ENCODE measurements at places on chromosomes 6 and 20.

DNA sequence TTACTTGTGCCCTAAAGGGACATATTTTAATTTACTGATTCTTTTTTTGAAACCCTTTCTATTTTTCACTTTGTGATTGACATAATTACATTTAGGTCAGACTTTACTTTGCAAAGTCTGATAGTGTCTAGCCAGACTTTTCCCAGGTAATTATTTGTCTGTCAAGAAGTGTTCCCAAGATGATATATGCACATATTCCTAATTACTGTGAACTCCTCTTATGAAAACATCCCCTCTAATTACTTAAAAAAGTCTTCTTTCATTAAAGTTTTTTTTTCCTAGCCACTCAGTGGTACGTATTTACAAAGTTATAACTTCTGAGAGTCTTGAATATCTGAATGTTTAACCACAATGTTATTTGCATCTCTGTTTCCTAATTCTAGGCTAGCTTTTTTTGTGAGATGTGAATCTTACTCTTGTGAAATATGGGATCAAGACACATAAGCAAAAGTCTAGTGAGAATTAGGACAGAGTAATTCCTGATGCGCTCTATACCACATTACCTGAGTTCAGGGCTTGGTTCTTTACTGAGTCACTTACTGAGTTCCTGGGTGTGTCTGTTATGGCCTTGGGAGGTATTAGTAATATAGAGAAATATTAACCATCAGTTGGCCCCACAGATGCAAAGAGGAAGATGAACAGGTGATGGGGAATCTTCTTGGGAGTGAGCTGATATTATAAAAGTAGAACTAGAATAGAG is 27.9 kb downstream of the FAM83B start:
- no peak for DNase-seq

- no peak for DNase-seq
Observed at GRCh38 chr6:157328108-157328692, 4.9 kb upstream of the TMEM242 start.

DNA sequence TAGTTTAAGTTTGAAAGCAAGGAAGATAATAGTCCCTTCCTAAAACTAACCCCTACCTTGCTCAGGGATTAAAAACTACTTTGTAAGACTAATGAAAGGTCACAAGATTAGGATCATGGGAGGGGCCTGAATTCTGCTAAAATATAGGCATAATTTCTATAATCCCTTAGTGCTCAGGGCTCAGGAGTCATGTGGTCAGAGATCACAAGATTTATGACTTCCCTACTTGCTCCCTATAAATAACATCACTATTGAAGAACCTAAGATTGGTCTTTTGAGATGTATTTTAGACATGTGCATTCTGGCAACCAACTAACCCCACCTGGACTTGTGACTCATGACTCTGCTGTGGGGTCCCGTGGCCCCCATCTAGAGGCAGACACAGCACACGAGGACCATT is 81.1 kb downstream of the STMND1 start:
- DNase-seq, result no peak

DNA sequence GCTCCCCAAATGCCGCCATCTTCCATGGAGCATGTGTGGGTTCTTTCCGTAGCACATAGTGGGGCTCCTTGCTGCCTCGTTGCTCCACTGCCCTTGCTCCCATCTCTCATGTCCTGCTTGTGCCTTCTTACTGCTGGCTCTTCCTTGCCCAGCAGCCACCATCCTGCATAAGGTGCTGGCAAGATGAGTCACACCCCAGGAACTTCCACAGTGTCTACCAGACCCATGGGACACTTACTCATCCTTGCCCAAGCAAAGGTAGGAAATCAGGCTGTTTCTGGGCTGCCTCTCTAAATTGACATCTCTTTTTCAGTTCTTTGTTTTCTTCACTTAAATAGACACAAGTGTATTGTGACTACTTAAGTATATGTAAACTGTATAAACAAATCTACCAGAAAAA is 39.4 kb upstream of the RGS17 start:
- DNase-seq, result no peak

DNA sequence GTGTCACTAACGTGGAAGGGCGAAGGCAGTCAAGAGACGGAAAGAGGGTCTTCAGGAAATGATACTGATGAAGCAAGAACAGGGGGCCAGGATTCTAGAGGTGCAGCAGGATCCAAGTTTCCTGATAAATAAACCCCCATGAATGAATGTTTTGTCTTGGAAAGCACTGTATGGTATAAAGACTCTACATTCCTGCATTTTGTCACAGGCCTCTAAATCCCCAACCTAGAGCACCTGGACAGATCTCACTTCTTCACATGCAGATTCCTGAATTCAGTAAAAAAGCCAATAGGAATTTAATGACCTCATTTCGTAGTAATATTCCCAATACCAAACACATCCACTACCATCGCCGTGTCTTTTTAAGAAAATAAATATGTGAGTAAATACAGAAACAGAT is 577.8 kb downstream of the PRKN start:
- no peak for DNase-seq

GRCh38 chr6:15001326-15001910 is 244.5 kb upstream of the JARID2 start:
- DNase-seq, result no peak

DNA sequence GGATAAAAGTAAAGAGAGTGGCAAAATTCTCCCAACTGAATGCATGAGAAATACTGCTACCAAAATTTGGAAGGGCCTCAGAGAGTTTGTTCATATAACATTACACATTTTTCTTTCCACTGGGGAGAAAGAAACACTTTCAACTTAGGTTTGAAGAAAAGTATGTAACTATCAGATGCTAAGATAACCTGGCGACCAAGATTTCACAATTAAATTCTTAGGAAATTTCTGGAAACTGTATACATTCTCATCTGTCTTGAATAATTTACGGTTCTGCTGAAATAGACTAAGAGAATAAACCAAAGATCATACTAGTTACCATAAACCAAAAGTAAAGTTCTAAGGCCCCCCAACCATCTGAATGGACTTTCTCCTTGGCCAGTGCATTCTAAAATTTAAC is 413.0 kb upstream of the RUNX2 start:
- no peak for DNase-seq

GRCh38 chr6:14641423-14642135 is 524.0 kb downstream of the CD83 start:
- no peak for DNase-seq

GRCh38 chr6:168129292-168130167 is 50.5 kb upstream of the FRMD1 start:
- DNase-seq, result no peak

- DNase-seq, result no peak
Observed at GRCh38 chr6:11822346-11822745, 43.7 kb upstream of the ADTRP start.

GRCh38 chr6:148648754-148649453 is 97.9 kb upstream of the UST start:
- no peak for DNase-seq

DNA sequence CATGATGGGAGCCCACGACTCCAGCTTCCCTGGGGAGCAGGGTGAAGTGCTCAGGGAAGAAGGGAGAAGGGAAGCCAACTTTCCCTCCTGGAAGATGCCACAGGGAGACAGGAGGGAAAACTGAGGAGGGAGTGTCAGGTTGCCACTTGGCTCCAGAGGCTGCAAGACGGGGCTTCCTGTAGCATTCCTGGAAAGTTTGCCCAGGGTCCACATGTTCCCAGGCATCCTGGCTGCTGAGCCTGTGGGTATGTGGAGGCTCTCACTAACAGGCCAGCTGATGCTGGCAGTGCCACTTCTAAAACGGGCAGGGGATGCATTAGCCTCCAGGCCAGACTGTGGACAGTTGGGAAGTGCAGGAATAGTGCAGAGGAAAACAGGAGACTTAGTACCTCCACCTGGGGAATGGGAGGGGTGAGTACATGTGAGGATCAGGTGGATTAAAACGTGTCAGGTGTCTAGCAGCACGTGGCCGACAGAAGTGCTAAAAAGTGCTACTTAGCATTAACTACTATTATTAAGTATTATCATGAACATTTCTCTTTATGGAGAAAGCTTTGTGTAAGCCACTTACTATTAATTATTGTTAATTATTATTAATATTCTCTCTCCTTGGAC is 33.2 kb downstream of the BANF2 start:
- DNase-seq, result no peak

GRCh38 chr6:157381631-157382621 is 936 bp downstream of the ZDHHC14 start:
- peak; percentile 37 for DNase-seq

- no peak for DNase-seq
Observed at GRCh38 chr6:74967821-74968220, 238.0 kb downstream of the COL12A1 start.

GRCh38 chr6:137542713-137543112 is 48.5 kb upstream of the OLIG3 start:
- DNase-seq, result no peak

- no peak for DNase-seq
Observed at GRCh38 chr6:19691465-19692167, 145.6 kb upstream of the ID4 start.

DNA sequence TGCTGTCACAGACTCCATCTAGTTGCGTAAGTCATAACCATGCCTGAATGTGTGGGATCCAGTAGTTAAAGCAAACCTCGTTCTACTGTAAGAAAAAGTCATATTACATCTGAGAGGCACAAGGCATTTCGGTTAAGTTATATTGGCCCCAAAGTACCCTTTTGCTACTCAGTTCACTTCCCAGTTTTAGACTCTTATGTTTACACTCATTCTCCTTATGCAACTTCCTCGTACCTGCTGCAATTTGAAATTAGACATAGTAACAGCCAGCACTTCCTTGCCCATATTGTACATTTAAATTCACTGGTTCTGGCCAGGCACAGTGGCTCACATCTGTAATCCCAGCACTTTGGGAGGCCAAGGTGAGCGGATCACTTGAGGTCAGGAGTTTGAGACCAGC is 37.0 kb downstream of the PEX7 start:
- DNase-seq, result no peak

GRCh38 chr6:117615750-117616390 is 13.6 kb upstream of the GOPC start:
- DNase-seq, result no peak

GRCh38 chr6:41430875-41431274 is 95.5 kb downstream of the NCR2 start:
- no peak for DNase-seq

GRCh38 chr6:87378947-87379346 is 28.8 kb upstream of the CFAP206 start:
- no peak for DNase-seq

- DNase-seq, result no peak
Observed at GRCh38 chr20:56454754-56455153, 13.7 kb upstream of the RTF2 start.

DNA sequence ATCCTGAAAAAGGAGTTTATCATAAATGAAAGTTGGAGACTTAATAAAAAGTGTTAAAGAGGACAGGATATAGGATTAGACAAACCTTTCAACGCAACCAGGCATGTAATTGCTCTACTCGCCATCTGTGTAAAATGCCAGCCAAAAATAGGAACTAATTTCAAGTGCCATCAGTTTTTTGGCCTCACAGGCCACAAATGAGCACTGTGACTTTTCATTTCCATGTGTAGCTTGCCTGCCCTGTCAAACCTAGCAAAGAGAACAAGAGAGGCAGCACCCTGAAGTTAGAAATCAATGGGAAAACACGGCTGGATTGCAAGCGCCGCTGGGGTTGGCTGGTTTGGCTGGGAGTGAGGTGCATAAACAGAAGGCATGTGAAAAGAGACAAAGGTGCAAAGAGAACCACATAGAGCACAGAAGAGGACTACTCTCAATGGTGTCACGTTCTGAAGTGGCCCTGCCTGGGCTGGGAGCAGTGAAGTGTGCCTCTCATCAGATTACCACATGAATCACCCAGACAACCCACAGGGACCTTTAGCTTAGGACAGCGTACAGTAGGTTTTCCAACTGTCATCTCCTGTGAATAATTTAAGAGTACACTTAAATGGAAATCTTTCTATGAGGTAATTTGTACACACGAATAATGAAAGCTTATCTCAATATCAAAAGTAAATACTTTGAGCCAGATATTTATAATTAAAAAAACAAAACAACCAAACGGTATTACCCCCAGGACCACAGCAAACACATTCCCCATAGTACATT is 78.0 kb upstream of the NHSL1 start:
- no peak for DNase-seq

DNA sequence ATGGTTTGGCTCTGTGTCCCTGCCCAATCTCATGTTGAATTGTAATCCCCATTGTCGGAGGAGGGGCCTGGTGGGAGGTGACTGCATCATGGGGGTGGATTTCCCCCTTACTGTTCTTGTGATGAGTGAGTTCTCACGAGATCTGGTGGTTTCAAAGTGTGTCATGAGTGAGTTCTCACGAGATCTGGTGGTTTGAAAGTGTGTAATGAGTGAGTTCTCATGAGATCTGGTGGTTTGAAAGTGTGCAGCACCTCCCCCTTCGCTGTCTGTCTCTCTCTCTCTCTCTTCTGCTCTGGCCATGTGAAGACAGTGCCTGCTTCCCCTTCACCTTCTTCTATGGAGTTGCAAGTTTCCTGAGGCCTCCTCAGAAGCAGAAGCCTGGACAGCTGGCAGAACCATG is 87.6 kb downstream of the MYLK4 start:
- no peak for DNase-seq

GRCh38 chr20:64140061-64140931 is 24.0 kb upstream of the MYT1 start:
- DNase-seq, result no peak

DNA sequence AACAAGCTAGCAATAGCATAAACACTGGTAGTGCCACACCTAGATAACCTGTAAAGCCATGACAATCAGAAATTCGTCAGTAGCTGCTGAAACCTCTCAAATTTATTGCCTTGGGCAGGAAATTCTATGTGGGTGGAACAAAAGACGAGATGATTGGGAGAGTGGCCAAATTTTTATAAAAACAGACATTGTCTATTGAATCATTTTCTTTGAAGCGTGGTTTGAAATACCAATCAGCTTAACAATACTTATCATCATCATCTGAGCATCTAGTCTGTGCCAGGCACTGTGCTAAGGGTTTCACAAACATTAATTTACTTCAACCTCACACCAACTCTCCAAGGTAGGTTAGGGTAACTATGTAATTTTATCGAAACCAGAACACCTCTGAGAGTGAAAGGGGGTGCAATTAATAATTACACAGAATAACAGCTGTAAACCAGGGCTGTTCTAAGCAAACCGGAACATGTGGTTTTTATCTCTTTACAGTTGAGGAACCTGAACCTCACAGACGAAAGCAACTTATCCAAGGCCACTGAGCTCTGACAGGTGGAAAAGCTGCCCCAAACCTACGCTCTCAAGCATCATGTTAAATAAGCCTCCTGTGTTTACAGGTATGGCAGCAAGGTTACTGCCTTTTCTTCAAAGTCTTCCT is 43.4 kb downstream of the NHSL1 start:
- DNase-seq, result no peak

GRCh38 chr6:41098366-41098765 is 25.6 kb downstream of the NFYA start:
- DNase-seq, result no peak

GRCh38 chr6:16420715-16421461 is 182.5 kb downstream of the GMPR start:
- DNase-seq, result no peak

DNA sequence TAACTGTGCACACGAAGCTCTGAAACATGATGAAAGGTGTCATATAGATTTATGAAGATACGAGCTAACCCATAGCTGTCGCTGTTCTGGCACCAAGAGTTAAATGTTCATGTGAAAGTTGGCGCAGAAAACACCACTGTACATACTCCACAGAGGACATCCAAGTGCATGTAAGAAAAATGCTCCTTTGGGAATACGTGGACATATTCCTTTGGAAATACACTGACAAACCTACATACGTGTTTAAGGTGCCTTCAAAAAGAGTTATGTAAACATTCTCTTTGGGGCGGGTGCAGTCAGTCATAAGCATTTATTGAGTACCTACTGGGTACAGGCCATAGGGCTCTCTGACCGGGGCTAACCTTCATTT is 723 bp upstream of the ARID1B start:
- DNase-seq, result no peak
